CD8-positive, alpha-beta memory T cell (primary cell): ENCODE measurements at places on chromosomes 5 and 9. TPM values are rescaled to one million over a fixed set of nuclear protein-coding genes. Genes with fewer than 3 reads are reported as not detected.

Gene DMRTA1
- polyA plus RNA-seq, result not detected

Gene BAAT
- 0.12 TPM for polyA plus RNA-seq

Gene MRRF
- 18.9 TPM for polyA plus RNA-seq

Gene PCDHAC1
- not detected for polyA plus RNA-seq

Gene UBTD2
- polyA plus RNA-seq, result 3.0 TPM

Gene SLC34A1
- 0.17 TPM for polyA plus RNA-seq

Gene RPL7A
- 1,038 TPM for polyA plus RNA-seq

Gene CERCAM
- polyA plus RNA-seq, result 1.1 TPM

Gene TEX48
- polyA plus RNA-seq, result not detected

Gene CTSL
- 0.82 TPM for polyA plus RNA-seq

Gene TERT
- polyA plus RNA-seq, result not detected

Gene IL9
- polyA plus RNA-seq, result not detected

Gene FRMD3
- 0.35 TPM for polyA plus RNA-seq

Gene CDKN2A
- polyA plus RNA-seq, result 6.8 TPM

Gene TMEM171
- polyA plus RNA-seq, result 14.1 TPM

Gene IL7R
- polyA plus RNA-seq, result 761 TPM

Gene RASGRF2
- polyA plus RNA-seq, result 13.4 TPM

Gene ZNF462
- not detected for polyA plus RNA-seq

Gene CHSY3
- polyA plus RNA-seq, result not detected

Gene IFNA16
- polyA plus RNA-seq, result not detected

Gene EGFLAM
- polyA plus RNA-seq, result not detected

Gene NPM1
- polyA plus RNA-seq, result 603 TPM

Gene ARL14EPL
- not detected for polyA plus RNA-seq

Gene CEL
- polyA plus RNA-seq, result not detected

Gene NPR3
- not detected for polyA plus RNA-seq

Gene CDC20B
- polyA plus RNA-seq, result not detected

Gene MGAT1
- 157 TPM for polyA plus RNA-seq

Gene PTPRD
- polyA plus RNA-seq, result not detected

Gene SELENOP
- not detected for polyA plus RNA-seq

Gene C9
- polyA plus RNA-seq, result not detected

Gene CCNI2
- polyA plus RNA-seq, result 3.4 TPM

Gene ZNF608
- polyA plus RNA-seq, result not detected

Gene IL3
- polyA plus RNA-seq, result not detected

Gene C5orf52
- polyA plus RNA-seq, result not detected
